ENCODE measurements at places on chromosomes 11 and 22.

- DNase-seq, result no peak
Observed at GRCh38 chr11:112318184-112318591, 57.5 kb upstream of the PLET1 start.

- DNase-seq, result no peak
Observed at GRCh38 chr22:27990451-27990840, 71.4 kb upstream of the PITPNB start.

DNA sequence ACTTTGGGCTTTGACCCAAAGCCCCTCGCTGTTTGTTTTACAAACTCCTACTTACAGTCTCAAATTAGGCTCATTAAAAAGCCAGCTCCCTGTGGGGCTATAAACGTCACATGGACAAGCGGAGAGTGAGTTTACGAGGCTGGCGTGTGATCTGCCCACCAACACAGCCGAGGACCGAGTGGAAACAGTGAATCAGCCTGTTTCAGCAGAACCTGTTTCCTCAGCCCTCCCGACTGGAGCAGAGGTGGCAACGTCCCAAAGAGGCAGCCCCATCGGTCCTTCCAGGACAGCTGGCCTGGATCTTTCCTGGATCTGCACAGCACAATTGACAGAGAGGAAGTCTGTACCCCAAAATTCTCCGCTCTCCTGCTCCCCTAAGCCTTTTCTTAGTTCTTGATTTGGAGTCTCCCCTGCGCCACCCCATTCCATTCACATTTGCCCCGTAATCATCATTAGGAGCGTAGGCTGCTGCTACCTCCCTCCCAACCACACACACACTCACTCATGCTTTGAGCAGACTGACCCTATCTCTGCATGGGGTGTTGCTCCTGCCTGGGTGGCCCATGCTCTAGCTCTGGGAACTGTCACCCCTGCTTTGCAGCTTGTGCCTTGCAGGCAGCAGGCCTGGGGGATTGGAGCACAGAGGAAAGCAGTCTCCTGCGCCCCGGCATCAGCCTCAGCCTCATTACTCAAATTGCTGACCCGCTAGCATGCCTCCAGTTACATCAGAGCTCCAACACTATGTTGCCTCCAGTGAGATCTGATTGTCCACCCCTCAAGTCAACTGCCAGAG is 117.8 kb downstream of the NAT10 start:
- no peak for DNase-seq

GRCh38 chr11:125347261-125347585 is 148.8 kb downstream of the FEZ1 start:
- DNase-seq, result no peak

DNA sequence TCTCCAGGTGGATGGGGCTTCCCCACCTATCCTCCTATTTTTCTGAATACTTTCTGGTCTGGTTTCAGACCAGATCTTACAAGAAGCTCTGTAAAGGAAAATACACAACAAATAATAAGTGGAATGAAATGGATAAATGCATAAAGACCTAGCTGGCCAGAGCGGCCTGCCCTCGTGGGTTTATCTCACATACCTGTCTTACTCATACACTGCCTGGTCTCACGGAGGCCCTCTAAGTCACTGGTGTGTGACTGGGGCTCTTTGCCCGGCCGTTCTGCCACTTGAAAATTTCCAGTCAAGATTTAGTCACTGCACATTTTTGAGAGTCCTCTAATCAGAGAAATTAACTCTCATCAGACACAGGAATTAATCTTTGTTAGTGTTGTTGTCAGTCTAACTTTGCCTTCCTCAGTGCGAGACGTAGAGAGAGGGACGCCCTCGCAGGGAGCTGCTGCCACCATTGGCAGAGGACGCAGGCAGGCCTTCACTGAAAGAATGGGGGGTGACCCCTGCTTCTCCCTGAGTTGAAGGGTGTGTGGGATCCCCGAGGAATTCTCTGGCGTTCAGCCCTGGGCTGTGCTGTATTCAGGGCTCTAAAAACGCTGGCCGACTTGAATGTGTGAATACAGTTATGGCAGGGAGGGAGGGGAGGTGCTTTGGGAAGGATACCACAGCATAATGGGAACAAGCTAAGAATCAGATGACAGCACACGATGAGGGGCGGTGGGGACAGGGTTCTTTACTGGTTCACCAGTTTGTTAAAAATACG is 46.3 kb upstream of the CADM1 start:
- no peak for DNase-seq

Measured in D341Med (cell line).